Esophagus squamous epithelium (tissue), 5 donors: ENCODE measurements at places on chromosomes 3 and 15.

GRCh38 chr3:128499724-128500275, 6.8 kb upstream of the GATA2 start:
- DNase-seq: no peak

GRCh38 chr3:153215966-153216365, 53.9 kb downstream of the RAP2B start:
- no peak for DNase-seq

DNA sequence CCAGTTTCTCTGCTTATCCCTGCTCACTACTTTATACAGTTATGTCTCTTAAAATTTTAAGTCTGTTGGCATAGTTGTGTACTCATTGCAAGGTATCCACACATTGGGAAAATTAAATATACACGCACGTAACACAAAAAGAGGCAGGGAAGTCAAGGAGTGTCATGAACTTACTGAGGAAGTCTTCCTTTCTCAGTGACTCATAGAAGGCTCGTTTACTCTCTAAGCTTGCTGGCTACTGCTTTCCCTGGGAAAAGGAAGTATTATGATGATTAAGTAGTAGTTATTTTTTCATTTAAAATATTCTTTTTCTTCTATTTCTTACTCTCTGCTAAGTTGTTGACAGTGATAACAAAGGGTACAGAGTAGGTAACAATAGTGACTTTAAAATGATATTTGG, 287.3 kb downstream of the UBE2E2 start:
- DNase-seq: no peak

DNA sequence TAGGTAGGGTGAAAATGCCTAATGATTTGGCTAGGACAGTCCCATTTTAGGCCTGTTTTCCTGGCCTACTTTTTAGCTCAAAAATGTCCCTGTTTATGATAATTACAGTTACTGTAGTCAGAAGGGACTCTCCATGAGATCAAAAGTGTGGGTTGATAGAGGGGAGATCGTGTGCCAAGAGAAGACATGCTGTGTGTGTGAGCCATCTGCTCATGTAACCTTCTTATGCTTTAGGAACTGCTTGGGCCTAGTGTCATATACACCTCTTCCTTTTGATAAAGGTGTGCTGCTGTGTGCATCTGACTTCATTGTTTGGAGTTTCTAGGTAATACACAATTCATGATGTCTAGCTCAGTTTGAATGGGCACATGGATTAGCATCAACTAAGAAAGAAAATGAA, 786.5 kb downstream of the PDCD6IP start:
- DNase-seq: no peak

DNA sequence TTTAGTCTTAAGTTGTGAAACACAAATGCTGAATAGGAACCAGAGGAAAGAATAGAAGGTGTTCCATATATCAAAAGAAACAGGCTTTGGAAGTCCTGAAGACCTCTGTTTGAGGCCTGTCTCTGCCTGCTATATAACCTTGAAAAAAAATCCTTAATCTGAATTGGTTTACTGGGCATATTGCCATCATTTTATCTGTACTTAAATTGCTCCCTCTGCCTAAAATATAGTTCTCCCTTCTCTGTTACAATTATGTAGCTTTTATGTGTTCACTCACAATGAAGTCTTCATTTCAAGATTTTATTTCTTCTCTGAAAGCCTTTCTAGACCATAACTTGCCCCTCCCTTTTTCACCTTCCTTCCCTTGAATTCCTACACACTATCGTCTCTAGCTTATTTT, 21.2 kb downstream of the ARL13B start:
- no peak for DNase-seq

DNA sequence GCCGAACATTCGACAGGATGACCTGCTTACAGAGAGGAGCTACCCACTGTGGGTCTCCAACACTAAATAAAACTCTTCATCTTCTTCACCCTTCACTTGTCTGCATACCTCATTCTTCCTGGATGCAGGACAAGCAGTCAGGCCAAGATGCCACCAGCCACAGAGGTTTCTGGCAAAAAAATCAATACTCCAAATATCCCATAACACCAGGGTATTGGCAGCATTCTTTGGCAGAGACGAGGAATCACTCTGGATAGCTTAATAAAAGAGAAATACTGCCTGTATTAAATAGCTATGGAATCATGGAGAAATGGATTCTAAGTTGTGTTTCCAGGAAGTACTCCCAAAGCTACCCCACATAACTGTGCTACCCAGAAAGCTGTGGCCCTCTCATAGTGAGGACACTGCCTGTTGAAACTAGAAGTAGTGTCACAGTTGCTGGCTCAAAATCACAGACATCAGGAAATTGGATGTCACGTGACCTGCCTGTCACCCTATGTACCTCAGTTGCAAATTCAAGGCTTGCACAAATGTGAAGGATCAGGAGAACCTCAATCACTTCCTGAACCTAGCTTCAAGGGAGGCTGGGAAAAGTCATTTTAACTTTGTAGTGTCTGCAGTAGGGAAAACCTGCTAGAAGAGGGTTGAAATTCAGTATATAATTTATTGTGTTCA, 11.0 kb upstream of the LRRC31 start:
- no peak for DNase-seq

- DNase-seq: no peak
Observed at GRCh38 chr15:69145694-69146492, 14.5 kb upstream of the GLCE start.

DNA sequence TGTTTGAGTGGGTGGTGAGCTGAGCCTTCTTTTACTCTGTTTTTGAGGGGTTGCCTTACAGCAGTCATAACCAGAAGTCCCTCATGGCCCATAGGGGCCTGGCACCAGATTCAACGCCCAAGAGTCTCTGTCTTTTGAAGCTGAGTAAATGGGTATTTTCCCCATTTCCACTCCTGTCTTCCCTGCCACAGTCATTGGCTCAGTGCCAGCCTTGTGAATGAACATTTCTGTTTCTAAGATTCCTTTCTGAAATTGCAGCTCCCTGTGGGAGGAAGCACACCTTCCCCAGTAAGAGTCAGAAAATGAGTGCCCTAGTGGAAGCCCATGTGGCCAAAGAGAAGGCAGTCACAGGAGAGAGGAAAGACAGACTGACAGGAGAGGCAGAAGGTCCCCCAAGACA, 43.7 kb upstream of the POLR2M start:
- no peak for DNase-seq

DNA sequence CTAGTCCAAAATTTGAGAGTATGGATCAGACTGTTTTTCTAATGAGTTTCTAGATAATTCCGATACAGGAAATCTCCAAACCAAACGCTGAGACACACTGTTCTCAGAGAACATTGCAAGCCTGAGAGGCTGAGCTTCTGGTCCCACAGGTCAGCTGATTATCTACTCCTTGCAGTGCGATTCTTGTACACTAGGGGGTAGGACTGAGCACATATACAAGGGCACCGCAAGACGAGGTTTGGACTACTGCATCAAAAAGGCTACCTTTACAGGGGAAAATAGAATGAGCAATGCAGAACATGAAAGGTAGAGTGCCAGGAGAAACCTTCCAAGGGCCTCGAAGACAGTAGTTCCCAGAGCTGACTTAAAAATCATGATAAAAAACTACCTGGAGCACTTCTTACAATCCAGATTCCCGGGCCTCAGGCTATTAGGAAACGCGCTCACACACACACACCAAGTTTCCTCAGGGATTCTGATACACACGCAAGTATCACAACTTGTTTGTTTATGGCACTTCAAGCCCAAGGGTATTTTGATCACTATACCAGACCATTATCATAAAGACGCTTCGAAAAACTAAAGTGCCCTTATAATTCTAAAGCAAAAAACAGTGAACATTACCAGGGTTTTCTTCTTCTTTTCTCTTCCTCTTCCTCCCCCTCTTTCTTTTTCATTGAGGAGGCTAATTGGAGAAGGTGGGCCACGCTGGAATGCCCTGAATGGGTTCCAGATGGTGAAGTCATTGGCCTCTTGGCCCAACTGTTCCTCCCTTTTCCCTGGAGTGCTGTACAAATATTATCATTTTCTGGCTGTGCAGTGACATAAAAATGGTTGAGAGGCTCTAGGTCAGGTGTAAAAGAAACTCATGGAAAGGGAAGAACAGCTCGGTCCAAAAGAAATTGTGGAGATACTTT, 61.8 kb downstream of the SLC12A8 start:
- DNase-seq: no peak

- DNase-seq: no peak
Observed at GRCh38 chr3:32958509-32958908, 7.1 kb downstream of the CCR4 start.

- DNase-seq: no peak
Observed at GRCh38 chr15:29872716-29873115, 50.4 kb upstream of the TJP1 start.

DNA sequence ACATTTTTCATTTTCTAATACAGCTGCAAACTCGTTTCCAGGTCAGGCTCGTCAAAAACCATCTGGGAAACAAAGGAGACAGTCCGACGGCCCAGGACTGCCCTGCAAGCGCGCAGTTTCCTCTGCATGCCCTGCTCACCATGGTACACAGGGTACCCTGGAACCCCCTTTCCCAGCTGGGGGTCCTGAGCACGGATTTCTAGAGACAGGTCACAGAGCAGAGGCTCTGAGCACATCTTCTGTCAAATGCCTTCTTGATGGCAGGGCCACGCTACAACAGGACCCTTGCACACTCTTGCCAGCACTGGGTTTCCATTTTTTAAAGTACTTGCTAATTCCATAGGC, 8.1 kb downstream of the ZXDC start:
- DNase-seq: no peak

DNA sequence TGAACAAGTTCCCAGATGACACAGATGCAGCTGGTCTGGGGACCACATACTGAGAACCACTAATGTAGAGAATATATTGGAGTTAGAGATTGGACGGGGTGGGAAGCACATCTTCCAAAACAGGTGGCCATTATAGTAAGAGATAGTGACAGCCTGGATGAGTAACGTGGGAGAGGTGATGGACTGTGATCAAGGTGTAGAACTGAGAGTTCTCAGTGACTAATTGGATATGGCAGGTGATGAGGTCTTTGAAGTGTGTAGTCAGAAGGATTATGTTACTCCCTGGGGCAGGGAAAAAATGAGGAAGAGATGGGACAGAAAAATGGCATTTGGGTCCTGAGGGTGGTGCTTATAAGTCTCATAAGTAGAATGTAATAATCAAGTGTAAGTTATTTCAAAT, 66.6 kb downstream of the KCNMB2 start:
- no peak for DNase-seq

DNA sequence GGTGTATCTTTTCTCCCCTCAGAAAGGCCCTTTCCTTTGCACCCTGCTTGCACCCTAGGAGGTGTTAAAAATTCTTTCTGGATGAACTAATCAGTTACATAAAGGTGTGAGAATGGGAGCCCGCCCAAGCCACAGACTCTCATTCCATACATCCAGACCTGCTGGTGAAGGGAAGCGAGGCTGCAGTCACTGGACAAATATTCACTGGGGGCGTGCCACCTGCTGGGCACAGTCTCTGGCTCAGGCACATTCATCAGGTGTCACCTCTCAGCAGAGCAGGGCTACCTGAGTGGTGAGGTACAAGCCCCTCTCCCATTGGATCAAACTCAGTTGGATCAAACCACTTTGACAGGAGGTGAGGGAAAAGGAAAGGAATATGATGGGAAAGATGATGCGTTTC, 52.0 kb downstream of the NTRK3 start:
- DNase-seq: no peak

GRCh38 chr15:70101459-70102113, 3.9 kb upstream of the TLE3 start:
- DNase-seq: no peak

DNA sequence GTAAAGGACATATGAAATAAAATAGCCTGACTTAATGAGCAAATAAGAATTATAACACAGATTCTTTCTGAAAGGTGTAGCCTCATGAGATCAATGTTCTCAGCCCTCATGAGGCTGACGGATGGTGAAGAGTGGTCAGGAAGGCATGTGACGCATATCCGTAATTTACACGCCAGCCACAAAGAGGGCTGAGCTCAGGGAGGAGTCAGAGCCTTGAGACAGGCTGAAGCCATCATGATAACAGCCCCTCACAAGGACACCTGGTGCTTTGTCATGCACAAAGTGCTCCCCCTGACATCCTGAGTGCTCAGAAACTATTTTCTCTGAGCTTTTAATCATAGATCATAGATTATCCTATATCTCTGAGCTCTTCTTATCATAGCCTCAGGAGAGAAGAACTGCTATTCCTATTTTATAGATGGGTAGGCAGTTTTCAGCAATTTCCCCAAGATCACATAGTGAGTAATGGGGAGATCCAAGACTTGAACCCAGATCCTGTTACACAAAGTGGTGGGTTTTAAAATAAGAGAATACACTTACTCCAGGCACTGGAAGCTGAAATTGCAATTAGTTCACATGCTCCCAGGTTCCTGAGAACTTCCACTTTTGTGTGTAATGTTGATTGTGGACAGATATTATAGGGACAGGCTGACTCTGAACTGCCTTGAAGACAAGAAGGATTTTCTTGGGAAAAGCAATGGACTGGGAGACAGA, 267.1 kb downstream of the RPLP1 start:
- DNase-seq: no peak

DNA sequence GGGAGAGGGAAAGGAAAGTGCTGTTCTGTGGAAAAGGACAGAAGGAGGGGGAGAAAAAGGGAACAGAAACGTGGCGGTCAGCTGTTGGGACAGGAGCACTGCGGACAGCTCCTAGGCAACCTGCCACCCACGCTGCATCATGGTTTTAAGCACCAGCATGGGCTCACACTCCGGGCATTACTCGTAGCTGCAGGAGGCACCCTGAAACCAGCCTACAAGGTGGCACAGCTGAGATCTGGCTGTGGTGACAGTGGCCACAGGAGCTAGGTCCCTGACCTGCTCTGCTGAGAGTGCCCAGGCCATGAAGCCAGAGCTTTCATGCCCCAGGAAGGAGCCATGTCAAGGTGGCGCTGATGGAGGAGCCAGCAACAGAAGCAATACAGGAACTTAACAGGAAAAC, 161.4 kb upstream of the ST8SIA2 start:
- no peak for DNase-seq

DNA sequence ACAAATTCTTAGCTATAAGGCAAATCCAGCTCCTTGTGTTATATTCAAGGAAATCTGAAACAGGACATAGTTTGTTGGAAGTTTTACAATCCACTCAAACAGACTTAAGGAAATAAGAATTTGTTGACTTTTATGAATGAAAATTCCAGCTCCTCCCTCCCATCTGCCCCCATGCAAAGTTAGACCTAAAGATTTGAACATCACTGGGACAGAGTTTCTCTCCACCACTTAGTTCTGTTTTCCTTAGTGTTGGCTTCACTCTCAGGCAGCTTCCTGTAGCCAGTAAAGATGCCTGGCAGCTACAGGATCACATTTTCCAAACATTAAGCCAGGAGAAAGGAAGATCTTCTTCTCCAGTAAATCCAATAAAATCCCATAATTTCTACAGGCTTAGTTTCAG, 265.0 kb downstream of the TAFA4 start:
- no peak for DNase-seq

DNA sequence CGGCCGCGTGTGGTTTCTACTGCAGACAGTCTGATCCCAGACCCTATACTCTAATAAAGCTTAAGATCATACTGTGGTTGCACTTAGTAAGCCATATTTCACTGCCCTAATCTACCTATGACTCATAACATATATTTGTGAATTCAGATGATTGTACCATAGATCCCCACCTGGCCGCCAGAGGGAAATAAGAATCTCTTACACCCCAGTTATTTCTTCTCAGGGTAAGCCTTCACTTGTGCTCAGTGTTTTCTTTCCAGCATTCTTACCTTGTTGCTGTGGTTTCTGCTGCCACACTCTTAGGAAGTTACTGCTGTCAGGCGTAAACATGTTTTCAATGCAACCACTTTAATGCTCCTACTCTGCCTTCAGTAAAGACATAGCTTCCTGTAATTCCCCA, 105.9 kb downstream of the B3GALNT1 start:
- no peak for DNase-seq
